Vagina (tissue), 2 donors: ENCODE measurements at places on chromosomes 4 and X. TPM values are rescaled to one million over a fixed set of nuclear protein-coding genes. Genes with fewer than 3 reads are reported as not detected.
A peak's percentile ranks its signal among the peaks of the same experiment; 100 is the strongest.

The CCDC110 gene
- 1.2 TPM for total RNA-seq

The COL4A5 gene
- 36.3 TPM for total RNA-seq

The TMLHE gene
- total RNA-seq: 19.6 TPM

The CTAG1B gene
- total RNA-seq: not detected

The CPE gene
- total RNA-seq: 103 TPM

The TCEAL7 gene
- 15.7 TPM for total RNA-seq

DNA sequence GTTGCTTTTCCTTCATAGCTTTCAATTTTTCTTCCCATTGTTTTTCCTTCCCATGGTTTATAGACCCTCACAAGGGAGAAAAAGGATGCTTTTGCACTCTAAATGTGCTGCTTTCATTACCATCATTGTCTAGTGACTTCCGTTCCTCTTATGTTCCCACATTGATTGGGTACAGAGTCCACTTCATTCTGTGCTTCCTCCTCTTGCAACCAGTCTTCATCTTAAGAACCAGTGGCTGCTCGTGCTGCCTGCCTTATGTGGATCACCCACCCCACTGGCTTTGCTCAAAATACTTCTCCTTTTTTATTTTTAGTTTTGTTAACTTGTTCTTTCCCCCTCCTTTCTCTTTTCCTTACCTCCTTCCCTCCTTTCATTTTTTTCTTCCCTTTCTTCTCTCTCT, 76.5 kb upstream of the BOD1L1 start:
- H3K4me1 ChIP-seq: no peaks in the 10 kb centered on the region
- H3K27me3 ChIP-seq: no peaks in the 10 kb centered on the region
- H3K36me3 ChIP-seq: no peaks in the 10 kb centered on the region
- no peak overlapping the region for H3K27ac ChIP-seq
- no peak overlapping the region for H3K4me3 ChIP-seq
- no peak for DNase-seq

DNA sequence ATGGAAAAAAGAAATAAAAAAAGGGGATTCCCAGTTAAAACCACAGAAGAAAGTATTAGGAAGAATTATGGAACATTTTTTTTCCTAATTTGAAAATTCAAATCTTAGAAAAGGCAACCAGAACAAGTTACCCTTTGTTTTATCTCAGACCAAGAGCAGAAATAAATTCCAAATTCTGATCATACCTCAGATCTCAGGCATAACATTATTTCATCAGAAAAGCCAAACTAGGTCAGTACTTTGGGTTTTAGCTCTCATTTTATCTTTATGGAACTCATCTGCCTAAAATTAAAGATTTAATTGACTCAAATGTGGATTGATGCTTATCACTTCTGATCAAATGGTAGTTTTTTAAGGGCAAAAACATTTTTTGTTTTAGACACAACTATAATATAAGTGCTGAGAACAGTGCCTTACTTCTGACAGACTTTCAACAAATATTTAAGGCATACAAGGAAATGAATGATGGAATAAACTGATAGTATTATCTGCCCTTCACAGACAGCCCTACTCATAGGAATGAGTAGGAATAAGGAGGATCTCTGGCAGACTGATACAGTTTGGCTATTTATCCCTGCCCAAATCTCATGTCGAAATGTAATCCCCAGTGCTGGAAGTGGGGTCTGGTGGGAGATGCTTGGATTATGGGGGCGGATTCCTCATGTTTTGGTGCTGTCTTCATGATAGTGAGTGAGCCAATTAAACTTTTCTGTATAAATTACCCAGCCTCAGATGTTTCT, 245.3 kb upstream of the PITX2 start:
- no peaks in the 10 kb centered on the region for H3K4me1 ChIP-seq
- no peak overlapping the region for H3K27ac ChIP-seq
- no peak overlapping the region for H3K4me3 ChIP-seq
- no peak for DNase-seq
- H3K27me3 ChIP-seq: no peaks in the 10 kb centered on the region

DNA sequence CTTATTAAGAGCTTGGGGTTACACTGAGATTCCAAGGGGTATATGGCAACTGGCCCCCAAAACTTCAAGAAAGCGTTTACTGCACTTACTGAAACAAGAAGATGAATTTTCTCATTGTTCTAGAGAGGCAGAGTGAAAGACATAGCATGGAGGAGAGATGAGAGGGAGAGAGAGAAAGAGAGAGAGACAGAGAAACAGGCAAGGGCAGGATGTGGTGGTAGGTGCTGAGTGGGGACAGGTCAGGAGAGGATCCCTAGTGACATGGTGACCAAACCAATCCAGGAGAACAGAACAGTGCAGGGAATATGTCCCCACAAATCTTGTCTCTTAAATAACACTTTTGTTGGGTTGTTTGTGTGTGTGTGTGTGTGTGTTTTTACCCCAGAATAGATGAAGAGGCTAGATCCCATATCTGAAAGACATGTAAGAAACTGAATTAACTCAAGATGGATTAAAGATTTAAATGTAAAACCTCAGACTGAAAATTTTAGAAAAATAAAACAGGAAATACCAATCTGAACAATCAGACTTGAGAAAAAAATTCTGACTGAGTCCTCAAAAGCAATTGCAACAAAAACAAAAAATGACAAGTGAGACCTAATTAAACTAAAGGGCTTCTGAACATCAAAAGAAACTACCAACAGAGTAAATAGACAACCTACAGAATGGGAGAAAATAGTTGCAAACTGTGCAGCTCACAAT, 202.2 kb downstream of the QDPR start:
- H3K4me3 ChIP-seq: no peak overlapping the region
- no peaks in the 10 kb centered on the region for H3K36me3 ChIP-seq
- H3K27ac ChIP-seq: no peak overlapping the region

GRCh38 chr4:42268824-42269223, 116.4 kb upstream of the BEND4 start:
- no peak for DNase-seq
- no peak overlapping the region for H3K4me3 ChIP-seq
- no peaks in the 10 kb centered on the region for H3K36me3 ChIP-seq
- H3K4me1 ChIP-seq: no peaks in the 10 kb centered on the region
- no peak overlapping the region for H3K27ac ChIP-seq

- no peaks in the 10 kb centered on the region for H3K4me1 ChIP-seq
- H3K4me3 ChIP-seq: no peak overlapping the region
- no peaks in the 10 kb centered on the region for H3K27me3 ChIP-seq
- no peak for DNase-seq
- no peak overlapping the region for H3K27ac ChIP-seq
Observed at GRCh38 chr4:1567808-1568581, 116.1 kb downstream of the FAM53A start.

GRCh38 chr4:1469607-1470392, 63.6 kb upstream of the NKX1-1 start:
- no peaks in the 10 kb centered on the region for H3K36me3 ChIP-seq
- H3K27me3 ChIP-seq: peaks cover 9% of the 10 kb centered on the region
- no peak overlapping the region for H3K4me3 ChIP-seq
- DNase-seq: no peak
- H3K4me1 ChIP-seq: peaks cover 12% of the 10 kb centered on the region

GRCh38 chrX:81195712-81196111, 6.0 kb downstream of the HMGN5 start:
- no peak for DNase-seq
- H3K4me1 ChIP-seq: no peaks in the 10 kb centered on the region
- no peak overlapping the region for H3K27ac ChIP-seq

- no peaks in the 10 kb centered on the region for H3K4me1 ChIP-seq
- no peak overlapping the region for H3K27ac ChIP-seq
- no peaks in the 10 kb centered on the region for H3K36me3 ChIP-seq
- H3K27me3 ChIP-seq: no peaks in the 10 kb centered on the region
- no peak overlapping the region for H3K4me3 ChIP-seq
Observed at GRCh38 chrX:28693101-28693500, 105.9 kb downstream of the IL1RAPL1 start.

- no peaks in the 10 kb centered on the region for H3K27me3 ChIP-seq
- no peak overlapping the region for H3K27ac ChIP-seq
- no peak overlapping the region for H3K4me3 ChIP-seq
Observed at GRCh38 chr4:90419124-90419711, 292.0 kb downstream of the CCSER1 start.

DNA sequence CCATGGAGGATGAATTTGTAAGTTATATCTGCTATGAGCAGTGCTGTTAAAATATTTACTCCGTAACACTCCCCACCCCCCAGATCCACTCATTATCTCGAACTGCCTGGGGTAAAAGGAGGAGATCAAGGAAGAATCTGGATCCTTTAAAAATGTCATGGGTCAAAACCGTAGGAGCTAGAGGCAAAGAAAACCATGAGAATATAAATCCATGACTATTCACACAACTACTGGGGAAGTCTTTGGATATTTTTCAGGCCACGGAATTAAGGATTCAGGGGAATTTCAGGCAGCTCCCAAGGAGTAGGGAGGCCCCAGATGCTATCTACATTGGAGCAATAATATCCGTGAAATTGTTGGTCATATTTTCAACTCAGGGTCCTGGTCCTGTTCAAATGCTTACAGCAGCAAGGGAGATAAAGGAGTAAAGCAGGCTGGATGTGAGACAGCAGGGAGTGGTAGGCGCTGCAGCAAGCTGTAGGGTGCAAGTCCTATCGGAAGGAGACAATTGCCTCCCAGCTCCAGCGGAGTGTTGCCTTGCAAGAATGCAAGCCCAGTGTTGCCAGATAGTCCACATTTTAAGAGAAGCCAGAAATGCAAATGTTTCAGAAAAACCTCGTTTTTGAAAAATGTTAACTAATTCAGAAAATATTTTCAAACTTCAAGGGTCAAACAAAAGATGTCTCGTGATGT, 116.2 kb upstream of the KIT start:
- no peak overlapping the region for H3K27ac ChIP-seq
- H3K36me3 ChIP-seq: no peaks in the 10 kb centered on the region
- DNase-seq: peak; percentile 9
- H3K4me3 ChIP-seq: no peak overlapping the region

GRCh38 chr4:105197777-105198176, 51.1 kb downstream of the TET2 start:
- no peaks in the 10 kb centered on the region for H3K27me3 ChIP-seq
- peaks cover 26% of the 10 kb centered on the region for H3K4me1 ChIP-seq
- no peaks in the 10 kb centered on the region for H3K36me3 ChIP-seq

DNA sequence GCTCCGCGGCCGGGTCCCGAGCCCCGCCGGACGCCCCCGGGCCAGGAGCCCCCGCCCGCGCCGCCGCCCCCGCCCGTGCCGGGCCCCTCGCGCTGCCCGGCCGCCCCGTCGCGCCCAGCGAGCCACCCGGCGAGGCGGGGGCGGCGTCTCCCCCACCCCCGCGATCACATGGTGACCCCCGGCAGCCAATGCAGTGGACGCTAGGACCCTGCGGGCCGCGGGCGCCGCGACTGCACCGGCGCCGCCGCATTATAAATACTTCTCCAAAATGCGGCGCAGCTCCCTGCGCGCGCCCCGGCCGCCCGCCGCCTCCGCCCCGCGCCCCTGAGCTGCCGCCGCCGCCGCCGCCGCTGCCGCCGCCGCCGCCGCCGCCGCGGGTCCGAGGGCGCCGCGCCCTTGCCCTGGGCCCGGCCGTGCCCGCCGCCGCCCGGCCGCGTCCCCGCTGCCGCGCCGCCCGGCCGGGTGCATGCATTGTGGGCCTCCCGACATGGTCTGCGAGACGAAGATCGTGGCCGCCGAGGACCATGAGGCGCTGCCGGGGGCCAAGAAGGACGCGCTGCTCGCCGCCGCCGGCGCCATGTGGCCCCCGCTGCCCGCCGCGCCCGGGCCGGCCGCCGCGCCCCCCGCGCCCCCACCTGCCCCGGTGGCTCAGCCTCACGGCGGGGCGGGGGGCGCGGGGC, at the start of gene NAT8L:
Gene NAT8L, plus strand, starts transcription at position 282 of the 680 bp plus-strand sequence. Its CDS starts 185 bp downstream, at position 467.
- DNase-seq: no peak
- H3K4me3 ChIP-seq: peak within 1 kb of the TSS; percentile 23
- no peaks in the 10 kb centered on the region for H3K36me3 ChIP-seq
- H3K4me1 ChIP-seq: peaks cover 8% of the 10 kb centered on the region
- H3K27me3 ChIP-seq: peaks cover 13% of the 10 kb centered on the region

DNA sequence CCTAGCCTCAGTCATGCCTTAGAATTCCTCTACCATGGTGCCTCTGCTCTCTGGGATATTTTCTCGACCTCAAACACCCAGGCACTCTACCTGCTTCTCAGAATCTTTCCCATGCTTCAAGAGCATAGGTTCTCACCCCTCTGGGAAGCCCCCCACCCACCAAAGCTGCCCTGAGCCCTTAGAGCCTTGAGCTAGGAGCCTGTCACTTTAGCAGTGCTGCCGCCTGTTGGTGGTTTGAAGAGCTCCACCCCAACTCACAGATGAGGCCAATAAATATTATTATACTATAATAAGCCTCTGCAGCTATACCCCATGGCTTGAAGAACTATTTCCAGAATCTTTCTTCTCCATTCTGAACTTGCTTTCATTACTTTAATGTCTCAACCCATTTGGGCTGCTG, 109.7 kb downstream of the RTL5 start:
- H3K36me3 ChIP-seq: no peaks in the 10 kb centered on the region
- H3K27me3 ChIP-seq: no peaks in the 10 kb centered on the region
- H3K4me3 ChIP-seq: no peak overlapping the region
- H3K27ac ChIP-seq: no peak overlapping the region
- no peak for DNase-seq

- H3K4me1 ChIP-seq: no peaks in the 10 kb centered on the region
- no peaks in the 10 kb centered on the region for H3K36me3 ChIP-seq
- no peak overlapping the region for H3K27ac ChIP-seq
- no peak for DNase-seq
Observed at GRCh38 chrX:98068024-98068580, 1184.4 kb downstream of the RPA4 start.

- H3K36me3 ChIP-seq: no peaks in the 10 kb centered on the region
- DNase-seq: no peak
- H3K4me1 ChIP-seq: no peaks in the 10 kb centered on the region
- no peak overlapping the region for H3K27ac ChIP-seq
- no peaks in the 10 kb centered on the region for H3K27me3 ChIP-seq
Observed at GRCh38 chrX:41001327-41001726, 83.9 kb upstream of the USP9X start.

DNA sequence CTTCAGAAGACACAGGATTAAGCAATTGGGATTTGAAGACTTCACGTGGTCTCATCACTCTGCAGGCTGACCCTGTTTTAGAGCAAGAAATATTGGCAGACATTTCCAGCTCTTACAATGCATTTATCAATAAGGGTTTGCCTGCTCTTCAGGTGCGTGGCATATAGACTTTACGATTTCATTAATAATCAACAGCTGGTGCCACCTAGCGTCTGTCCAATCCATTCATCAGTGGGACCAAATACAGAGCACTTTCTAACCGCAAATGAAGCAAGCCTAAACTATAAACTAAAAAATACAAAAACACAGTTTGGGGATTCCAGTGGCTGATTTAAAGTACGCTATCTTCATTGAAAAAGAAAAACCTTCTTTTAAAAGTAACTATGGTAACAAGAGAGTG, 125.4 kb upstream of the DMD start:
- DNase-seq: no peak
- no peak overlapping the region for H3K27ac ChIP-seq
- no peaks in the 10 kb centered on the region for H3K4me1 ChIP-seq
- no peak overlapping the region for H3K4me3 ChIP-seq
- H3K27me3 ChIP-seq: no peaks in the 10 kb centered on the region

DNA sequence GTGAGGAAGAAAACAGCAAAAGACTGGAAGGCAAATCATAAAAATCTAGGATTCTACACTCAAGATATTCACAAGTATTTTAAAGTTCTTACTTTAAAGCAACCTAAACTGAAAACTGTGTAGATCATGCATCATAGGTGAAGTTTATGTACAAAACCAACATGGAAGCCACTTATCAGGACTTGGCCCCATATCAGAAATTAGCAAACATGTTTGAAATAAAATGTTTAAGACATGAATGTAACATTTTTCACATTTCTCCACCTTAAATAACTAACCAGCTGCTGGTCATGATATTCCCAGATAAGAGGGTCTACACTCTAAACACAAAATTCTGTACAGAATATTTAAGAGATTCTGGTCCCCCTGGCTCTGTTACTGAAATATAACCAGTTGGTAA, 38.5 kb downstream of the APBB2 start:
- H3K4me3 ChIP-seq: no peak overlapping the region
- H3K27ac ChIP-seq: peak overlapping the region; percentile 30
- H3K4me1 ChIP-seq: peaks cover 51% of the 10 kb centered on the region
- no peaks in the 10 kb centered on the region for H3K27me3 ChIP-seq
- no peak for DNase-seq
